Muscle of leg (tissue), 16 donors: ENCODE measurements at places on chromosomes 7 and 10. TPM values are rescaled to one million over a fixed set of nuclear protein-coding genes. Genes with fewer than 3 reads are reported as not detected.

The POLL gene
- 11.3 TPM for total RNA-seq

The PPIF gene
- 8.3 TPM for total RNA-seq

The CYP26C1 gene
- total RNA-seq, result 0.09 TPM

The EIF5AL1 gene
- 0.13 TPM for total RNA-seq

The PCGF5 gene
- 13.5 TPM for total RNA-seq

DNA sequence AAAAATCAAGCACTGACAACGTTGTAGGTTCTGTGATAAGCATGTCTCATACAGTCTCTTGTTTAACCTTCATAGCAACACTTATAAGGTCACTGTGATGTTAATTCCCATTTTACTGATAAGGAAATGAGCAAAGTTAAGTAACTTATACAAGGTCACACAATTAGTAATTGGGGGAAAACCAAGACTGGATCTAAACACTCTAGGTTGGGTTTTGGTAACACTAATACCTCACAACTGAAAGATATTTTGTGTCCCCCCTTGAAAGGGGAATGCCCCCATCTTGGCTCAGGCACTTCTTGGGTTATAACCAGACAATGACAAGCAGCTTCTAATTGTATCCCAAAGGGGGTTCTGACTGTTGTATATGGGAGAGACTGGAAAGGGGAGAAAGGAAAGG lies 36.0 kb upstream of the ABCB4 start:
- no peak overlapping the region for H3K4me3 ChIP-seq
- DNase-seq, result no peak
- H3K27me3 ChIP-seq, result no peaks in the 10 kb centered on the region
- H3K4me1 ChIP-seq, result peaks cover 6% of the 10 kb centered on the region

- peak overlapping the region; percentile 80 for H3K27ac ChIP-seq
- H3K4me3 ChIP-seq, result no peak overlapping the region
- peak; percentile 96 for DNase-seq
- no peaks in the 10 kb centered on the region for H3K36me3 ChIP-seq
- no peaks in the 10 kb centered on the region for H3K27me3 ChIP-seq
These were observed 32.0 kb upstream of the HABP2 start for GRCh38 chr10:113520690-113521474.

- no peaks in the 10 kb centered on the region for H3K4me1 ChIP-seq
- H3K36me3 ChIP-seq, result no peaks in the 10 kb centered on the region
- DNase-seq, result peak; percentile 13
- no peak overlapping the region for H3K4me3 ChIP-seq
These were observed 64.9 kb downstream of the IKZF1 start for GRCh38 chr7:50369143-50370026.

DNA sequence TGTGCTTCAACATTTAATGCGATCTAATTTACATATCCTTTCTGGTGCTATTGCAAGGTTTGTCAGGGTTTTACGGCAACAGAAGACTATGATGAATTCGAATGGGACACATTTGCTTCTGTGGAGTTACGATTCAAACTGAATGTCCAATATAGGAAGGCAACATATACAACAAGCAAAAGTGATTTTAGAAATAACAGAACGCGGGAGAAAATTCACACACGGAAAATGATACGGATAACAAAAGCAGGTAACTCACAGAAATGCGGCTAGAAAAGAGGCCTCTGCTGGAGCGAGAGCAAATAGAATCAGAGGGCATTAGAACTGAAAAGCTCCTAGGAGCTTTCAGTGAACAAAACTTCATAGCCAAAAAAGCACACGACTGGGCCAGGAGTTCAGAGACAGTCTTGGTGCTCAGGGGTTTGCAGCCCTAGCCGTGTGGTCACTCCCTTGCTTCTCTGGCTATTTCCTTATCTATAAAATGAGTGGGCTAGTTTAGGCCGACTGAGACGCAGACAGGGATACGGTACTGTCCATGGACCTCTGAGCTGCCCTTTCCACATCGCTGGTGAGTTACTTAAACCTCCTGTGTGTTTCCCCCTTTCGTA lies 557 bp upstream of the TAX1BP1 start:
- H3K36me3 ChIP-seq, result no peaks in the 10 kb centered on the region
- no peak for DNase-seq
- H3K27me3 ChIP-seq, result no peaks in the 10 kb centered on the region
- H3K27ac ChIP-seq, result peak overlapping the region; percentile 98
- H3K4me3 ChIP-seq, result peak overlapping the region; percentile 93

- H3K36me3 ChIP-seq, result no peaks in the 10 kb centered on the region
- peak; percentile 47 for DNase-seq
- H3K27me3 ChIP-seq, result peaks cover 8% of the 10 kb centered on the region
- H3K4me1 ChIP-seq, result peaks cover 34% of the 10 kb centered on the region
- H3K4me3 ChIP-seq, result no peak overlapping the region
These were observed 10.1 kb upstream of the INPP5A start for GRCh38 chr10:132527339-132528063.

DNA sequence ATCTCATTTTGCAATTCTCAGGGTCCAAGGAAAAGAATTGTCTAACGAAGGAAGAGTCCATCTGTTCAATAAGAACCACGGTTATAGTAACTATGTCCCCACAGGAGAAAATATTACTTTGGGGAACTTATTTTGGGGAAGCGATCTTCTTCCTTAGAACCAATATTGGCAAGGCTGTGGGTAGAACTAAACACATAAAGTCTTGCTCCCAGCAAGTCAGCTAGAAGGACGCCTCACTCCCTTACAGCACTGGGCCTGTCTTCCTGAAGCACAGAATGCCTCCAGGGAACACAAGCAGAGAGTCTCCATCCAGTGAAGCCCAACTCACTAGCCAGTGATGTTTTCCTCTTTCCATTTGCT lies 30.2 kb downstream of the C10orf71 start:
- peaks cover 5% of the 10 kb centered on the region for H3K36me3 ChIP-seq
- H3K27ac ChIP-seq, result no peak overlapping the region
- no peaks in the 10 kb centered on the region for H3K27me3 ChIP-seq
- no peak overlapping the region for H3K4me3 ChIP-seq
- no peak for DNase-seq

DNA sequence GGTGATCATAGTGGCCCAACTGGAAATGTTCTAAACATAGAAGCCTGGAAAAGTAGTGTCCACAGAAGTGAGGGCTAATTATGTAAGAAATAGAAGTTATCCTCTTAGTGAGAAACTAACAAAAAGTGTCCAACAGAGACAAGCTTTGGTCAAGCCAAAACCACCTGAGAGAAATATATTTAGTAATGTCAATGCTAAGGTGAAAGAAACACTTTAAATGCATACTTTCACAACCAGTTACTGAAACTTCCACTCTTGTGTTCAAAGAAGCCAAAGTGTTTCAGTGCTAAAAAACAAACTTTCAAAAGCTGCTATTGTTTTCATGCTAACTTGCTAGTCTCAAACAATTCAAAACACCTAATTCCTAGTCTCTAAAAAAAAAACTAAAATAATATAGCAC lies 18.1 kb downstream of the RAB11FIP2 start:
- H3K36me3 ChIP-seq, result peaks cover 11% of the 10 kb centered on the region
- H3K27me3 ChIP-seq, result no peaks in the 10 kb centered on the region
- H3K4me3 ChIP-seq, result no peak overlapping the region
- no peak for DNase-seq
- peaks cover 3% of the 10 kb centered on the region for H3K4me1 ChIP-seq

DNA sequence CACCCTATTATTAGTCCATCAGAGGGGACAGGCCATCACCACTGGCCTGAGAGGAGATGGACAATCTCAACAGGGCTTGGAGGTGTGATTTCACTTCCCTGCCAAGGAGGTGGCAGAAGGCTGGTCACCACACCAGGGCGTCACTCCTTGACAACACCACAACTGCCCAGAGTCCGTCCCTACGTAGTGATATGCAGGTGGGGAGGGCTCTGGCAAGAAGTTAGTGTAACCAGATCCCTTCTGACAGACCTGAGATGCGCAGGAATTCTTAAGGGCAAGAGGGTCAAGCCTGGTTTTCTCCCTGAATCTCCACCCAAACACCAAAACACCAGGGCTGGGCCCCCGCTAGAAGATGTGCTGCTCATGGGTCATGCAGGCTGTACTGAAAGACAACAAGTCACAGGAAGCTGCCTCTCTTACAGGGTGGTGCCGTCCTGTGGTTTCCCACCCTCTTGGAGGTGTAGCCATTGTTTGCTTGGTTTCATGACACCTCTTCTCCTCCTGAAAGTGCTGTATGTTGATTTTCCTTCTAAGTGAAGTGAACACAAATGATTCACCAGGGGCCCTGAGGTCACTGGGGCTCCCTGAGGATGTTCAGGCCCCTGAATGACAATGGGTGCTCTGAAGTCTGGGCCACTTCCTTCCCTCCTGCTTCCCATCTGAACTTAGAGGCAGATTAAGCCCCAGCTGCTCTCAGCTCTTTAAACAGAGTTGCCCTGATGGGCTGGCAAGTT lies 27.1 kb downstream of the ATXN7L1 start:
- peak overlapping the region; percentile 7 for H3K27ac ChIP-seq
- H3K36me3 ChIP-seq, result no peaks in the 10 kb centered on the region
- peaks cover 9% of the 10 kb centered on the region for H3K4me1 ChIP-seq
- no peak overlapping the region for H3K4me3 ChIP-seq
- no peaks in the 10 kb centered on the region for H3K27me3 ChIP-seq

DNA sequence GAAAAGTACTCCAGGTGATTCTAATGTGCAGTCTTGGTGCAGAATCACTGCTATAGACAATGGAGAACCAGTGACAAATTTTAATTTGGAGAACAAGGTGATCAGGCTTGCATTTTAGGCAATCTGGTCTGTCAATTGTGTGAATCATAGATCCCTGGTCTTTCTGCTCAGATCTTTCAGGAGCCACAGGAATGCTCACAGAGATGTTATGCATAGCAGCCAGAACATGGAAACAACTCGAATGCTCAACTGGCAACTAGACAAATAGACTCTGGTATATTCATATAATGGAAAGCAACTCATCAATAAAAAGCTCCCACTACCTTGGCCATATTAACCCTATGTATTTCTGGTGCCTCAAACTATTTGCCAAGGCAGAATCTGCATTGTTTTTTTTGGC lies 209.1 kb downstream of the PHF14 start:
- no peaks in the 10 kb centered on the region for H3K4me1 ChIP-seq
- H3K36me3 ChIP-seq, result no peaks in the 10 kb centered on the region
- no peaks in the 10 kb centered on the region for H3K27me3 ChIP-seq
- H3K4me3 ChIP-seq, result no peak overlapping the region
- H3K27ac ChIP-seq, result no peak overlapping the region

GRCh38 chr7:72028267-72028666 lies 383.9 kb downstream of the CALN1 start:
- no peaks in the 10 kb centered on the region for H3K4me1 ChIP-seq
- no peak for DNase-seq
- H3K27ac ChIP-seq, result no peak overlapping the region

- no peak for DNase-seq
- H3K27me3 ChIP-seq, result peaks cover 31% of the 10 kb centered on the region
- no peak overlapping the region for H3K4me3 ChIP-seq
These were observed 3.5 kb downstream of the COBL start for GRCh38 chr7:51312951-51313737.

DNA sequence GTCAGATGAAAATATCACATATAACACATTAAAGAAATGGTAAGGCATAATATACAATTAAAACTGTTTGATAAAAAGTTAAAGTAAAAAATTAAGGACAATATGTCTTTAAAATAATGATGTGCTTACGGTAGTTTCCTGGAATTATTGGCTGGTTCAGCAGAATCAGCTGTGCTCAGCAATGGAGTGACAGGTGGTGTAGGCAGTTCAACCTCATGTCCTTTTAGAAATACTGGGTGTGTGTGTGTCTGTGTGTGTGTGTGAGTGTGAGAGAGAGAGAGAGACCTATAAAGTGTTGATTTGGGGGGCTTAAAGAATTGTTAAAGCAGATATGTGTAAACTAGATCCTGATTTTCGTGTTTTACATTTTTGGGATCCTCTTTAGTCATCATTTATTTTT lies 141.2 kb downstream of the ADAM22 start:
- no peak overlapping the region for H3K27ac ChIP-seq
- no peaks in the 10 kb centered on the region for H3K4me1 ChIP-seq
- no peaks in the 10 kb centered on the region for H3K36me3 ChIP-seq
- H3K4me3 ChIP-seq, result no peak overlapping the region
- no peaks in the 10 kb centered on the region for H3K27me3 ChIP-seq

DNA sequence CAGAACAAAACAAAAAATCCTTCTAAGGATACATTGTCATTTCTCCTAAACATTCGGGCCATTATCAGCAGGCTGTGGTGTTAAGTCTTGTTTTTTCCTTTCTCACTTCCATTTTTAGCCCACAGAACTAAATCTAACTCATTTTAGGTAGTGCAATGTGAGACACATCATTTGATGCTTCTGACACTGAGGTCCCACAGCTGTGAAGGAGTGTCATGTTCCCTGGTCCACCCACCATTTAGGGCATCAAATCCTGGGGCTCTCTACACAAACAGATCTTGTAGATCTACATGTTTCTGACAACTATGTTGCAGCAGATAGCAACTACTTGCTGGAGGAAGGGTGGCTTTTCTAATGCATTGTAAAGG lies 232.5 kb upstream of the IGFBP3 start:
- no peaks in the 10 kb centered on the region for H3K27me3 ChIP-seq
- no peak for DNase-seq
- no peak overlapping the region for H3K27ac ChIP-seq
- H3K4me3 ChIP-seq, result no peak overlapping the region
- H3K4me1 ChIP-seq, result peaks cover 2% of the 10 kb centered on the region

- H3K27ac ChIP-seq, result peak overlapping the region; percentile 62
- peaks cover 26% of the 10 kb centered on the region for H3K4me1 ChIP-seq
- no peaks in the 10 kb centered on the region for H3K36me3 ChIP-seq
These were observed 23.5 kb upstream of the PANK1 start for GRCh38 chr10:89668386-89669071.
